ENCODE measurements at places on chromosomes 2 and 18. TPM values are rescaled to one million over a fixed set of nuclear protein-coding genes. Genes with fewer than 3 reads are reported as not detected.
A peak's percentile ranks its signal among the peaks of the same experiment; 100 is the strongest.

GRCh38 chr2:134253117-134253704 is 661 bp upstream of the MGAT5 start:
- DNase-seq, result no peak

GRCh38 chr2:162053066-162053807 is 20.8 kb downstream of the DPP4 start:
- DNase-seq, result no peak

DNA sequence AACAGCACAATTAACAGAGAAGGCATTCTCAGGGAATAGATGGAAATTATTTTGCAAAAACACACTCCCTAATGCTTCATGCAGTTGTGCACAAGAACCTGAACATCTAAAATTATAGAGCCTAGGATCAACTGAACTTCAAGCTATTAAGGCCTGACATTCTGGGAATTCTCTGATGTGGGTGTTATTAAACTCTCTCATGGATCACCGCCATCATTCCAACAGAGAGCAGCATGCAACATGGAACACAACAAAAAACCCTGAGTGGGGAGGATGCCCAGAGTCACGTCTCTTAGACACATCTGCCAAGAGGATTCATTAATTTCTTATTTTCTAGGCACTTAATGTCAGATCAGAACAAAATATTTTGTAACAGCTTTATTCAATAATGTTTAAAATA is 543.8 kb downstream of the ERBB4 start:
- DNase-seq, result no peak

DNA sequence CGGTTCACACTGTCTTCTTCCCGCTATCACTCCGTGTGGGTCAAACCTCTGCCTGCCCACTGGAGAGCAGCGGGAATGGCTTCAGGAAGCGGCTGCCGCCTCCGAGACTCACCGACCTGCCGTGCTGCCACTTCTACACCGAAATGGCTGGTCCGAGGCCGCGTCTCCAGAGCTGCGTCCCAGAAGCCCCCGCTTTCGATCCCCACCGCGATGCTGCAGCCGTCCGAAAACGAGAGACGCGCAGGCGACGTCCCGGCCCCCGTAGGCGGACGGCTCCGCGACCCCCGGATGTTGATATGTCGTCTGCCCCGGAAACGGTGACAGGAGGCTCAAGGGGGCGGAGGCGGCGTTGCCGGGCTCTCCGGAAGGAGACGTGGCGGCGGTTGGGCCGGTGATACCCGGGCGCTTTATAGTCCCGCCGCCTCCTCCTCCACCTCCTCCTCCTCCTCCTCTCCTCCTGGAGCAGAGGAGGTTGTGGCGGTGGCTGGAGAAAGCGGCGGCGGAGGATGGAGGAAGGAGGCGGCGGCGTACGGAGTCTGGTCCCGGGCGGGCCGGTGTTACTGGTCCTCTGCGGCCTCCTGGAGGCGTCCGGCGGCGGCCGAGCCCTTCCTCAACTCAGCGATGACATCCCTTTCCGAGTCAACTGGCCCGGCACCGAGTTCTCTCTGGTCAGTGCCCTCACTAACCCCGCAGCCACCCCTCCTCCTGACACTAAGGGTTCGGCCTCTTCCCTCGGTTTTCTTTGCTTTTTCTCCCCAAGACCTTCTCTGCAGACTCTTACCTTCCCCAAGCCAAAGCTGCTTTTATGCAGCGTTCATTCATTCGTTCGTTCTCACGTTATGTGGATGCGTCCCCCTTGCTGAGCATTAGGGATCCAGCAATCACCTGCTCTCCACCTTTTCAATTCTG is at the start of the genes ASB3 and ERLEC1:
Gene ASB3 (minus strand): TSS at position 249 of the 909 bp plus-strand sequence. CDS start 21,381 bp downstream, outside the sequence.
Gene ERLEC1 (plus strand): TSS at position 340 of the 909 bp plus-strand sequence. CDS start 167 bp downstream, at position 507.
- peak; percentile 93 for DNase-seq

DNA sequence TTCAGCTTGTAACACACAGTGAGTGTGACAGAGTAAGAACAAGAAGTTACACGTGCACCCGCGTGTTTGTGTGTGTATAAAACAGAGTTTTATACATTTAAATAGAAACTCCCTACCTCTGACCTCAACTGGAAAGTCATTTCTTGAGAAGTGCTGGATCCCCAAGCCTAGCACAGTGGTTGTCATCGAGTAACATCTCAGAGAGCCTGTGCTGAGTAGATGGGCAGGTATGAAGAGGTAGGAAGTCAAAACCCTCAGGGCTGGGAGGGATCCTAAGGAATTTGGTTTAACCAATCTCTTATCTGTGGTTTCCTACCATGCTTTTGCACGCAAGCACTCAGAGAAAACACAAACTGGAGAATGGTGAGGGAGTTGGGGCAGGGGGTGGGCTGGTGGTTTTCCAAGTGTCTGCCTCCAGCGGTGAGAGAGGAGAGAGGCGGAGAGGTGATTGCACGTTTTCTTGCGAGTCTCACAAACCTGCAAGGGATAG is 9.2 kb downstream of the ACOXL start:
- no peak for DNase-seq

DNA sequence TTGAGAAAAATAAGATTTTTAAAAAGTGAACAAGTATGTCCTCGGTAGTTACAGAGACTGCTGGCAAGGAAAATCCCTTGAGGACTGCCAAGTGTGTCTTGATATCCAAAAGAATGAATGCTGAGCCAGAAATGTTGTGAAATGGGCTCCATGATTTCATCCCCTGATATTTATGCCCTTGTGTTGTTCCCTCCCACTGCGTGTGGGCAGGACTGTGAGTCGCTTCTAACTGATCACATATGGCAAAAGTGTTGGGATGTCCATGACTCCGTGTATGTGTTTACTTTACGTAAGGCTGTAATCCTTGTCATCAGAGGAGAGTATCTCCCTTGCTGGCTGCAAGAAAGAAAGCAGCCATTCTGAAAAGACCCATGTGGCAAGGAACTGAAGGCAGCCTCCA is 285.1 kb downstream of the SS18 start:
- DNase-seq, result no peak

GRCh38 chr2:43611987-43612894 is 16.4 kb upstream of the THADA start:
- DNase-seq, result peak; percentile 94

GRCh38 chr18:79680891-79681339 is 1.3 kb downstream of the CTDP1 start:
- DNase-seq, result no peak

- no peak for DNase-seq
Observed at GRCh38 chr2:12895017-12895416, 178.3 kb downstream of the TRIB2 start.

DNA sequence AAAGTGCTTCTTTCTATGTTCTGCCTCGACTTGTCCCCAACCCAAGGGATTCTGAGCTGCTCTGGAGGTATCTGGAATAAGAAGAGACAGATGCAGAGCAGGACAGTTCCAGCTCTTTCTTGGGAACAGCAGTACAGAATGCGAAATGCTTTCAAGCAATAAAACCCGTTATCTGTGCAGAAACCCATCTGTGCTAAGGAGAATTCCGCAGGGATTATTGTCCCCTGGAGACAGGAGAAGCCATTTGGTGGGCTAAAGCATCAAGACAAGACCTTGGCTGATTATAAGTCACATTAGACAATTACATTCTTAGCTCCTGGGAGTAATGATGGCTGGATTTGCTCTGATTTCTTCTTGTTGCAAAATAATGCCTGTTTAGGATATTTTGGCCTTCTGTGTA is 185.4 kb upstream of the GLI2 start:
- DNase-seq, result no peak

- no peak for DNase-seq
Observed at GRCh38 chr18:31044926-31045325, 2.4 kb upstream of the DSC3 start.

- DNase-seq, result no peak
Observed at GRCh38 chr18:15198116-15198389, 450.1 kb downstream of the ANKRD30B start.

DNA sequence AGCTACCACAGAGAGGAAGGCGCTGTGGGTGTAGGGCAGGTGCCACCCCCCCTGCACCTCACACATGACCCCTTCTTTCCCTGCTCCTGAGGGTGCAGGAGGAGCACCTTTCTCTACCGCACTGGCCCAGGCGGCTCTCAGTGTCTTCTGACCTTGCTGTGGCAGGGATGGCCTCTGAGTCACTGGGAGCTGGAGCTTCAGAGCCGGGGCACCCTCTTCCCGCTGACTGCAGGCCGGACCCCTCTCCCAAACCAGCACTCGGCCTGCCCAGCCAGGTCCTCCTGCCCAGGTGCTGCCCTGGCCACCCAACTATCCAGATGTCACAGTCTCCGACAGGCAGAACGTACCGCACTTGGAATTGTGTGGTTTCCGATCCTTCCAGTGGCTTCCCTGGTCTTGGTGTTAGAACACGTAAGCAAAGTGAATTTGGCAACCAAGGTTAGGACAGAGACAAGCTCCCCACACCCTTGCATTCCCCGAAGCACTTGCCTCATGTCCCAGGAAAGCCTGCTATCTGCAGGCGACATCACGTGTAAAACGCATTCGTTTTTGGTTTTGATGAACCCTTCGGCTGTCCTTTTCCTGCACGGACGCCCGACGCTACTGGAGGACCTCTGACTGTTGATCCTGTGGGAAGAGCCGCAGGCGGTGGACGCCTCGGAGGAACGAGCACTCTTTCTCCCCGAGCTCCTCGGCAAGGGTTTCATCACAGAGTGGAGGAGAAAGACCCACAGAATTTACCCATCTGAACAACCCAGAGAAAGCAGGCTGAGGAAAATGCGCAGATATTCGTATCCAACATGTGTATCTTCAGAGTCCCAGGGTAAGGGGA is 24.7 kb upstream of the KCNG2 start:
- no peak for DNase-seq

DNA sequence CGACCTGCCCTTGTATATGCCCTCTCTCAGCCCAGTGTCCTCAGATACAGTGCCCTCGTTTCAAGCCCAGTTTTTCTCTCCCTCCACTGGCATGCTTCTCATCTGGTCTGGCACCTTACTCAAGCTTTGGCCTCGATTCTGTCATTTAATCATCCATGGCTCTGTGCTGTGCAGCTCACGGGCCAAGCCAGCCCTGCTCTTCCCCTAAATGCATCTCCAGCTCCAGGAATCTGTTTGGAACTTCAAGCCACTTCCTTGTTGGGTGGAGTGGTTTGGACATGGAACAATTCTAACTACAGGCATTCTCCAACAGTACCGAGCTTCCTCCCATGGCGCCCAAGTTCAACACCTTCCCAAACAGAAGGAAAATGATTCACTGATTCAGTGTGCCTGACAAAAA is 76.7 kb upstream of the ZNF397 start:
- DNase-seq, result no peak

DNA sequence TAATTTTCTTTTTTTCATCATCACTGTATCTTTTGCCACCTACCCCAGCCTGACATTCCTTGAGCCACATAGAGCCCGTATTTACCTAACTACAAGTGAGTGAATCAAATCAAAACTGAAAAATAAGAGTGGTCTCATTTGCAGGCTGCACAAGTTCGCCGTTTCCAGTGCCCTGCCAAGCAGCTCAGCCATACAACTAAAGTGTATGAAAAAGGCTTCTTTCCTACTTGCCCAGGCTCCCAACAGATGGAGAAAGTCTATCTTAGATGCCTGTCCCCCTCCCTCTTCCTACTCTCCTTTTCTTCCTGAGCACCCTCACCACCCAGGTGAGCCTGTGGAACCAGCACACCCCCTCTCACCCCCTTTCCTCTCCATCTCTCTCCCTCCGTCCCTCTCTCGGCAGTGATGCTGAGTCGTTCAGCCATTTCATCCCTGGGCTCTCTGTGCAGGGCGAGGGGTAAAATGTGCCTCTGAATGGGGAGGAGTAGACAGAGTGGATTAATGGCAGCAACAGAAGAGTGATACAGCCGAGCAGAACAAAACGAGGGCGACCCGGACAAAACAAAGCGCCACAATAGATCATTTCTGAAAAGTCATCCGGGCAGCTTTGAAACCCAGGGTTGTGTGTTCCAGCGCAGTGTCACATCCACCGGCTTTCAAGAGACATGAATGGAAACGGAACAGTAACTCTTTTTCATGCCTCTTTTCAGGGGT is 65.0 kb upstream of the POU3F3 start:
- DNase-seq, result no peak

DNA sequence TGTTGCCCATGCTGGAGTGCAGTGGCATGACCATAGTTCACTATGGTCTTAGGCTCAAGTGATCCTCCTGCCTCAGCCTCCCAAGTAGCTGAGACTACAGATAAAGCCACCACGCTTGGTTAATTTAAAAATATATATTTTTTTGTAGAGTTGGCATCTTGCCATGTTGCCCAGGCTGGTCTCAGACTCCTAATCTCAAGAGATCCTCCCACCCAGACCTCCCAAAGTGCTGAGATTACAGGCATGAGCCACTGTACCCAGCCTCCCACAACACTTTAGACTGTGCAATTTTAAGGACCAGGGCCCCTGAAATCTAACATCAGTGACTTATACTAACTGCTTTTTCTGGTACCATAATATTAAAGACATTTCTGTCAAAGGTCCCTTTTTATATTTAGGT is 5.2 kb downstream of the TXNDC2 start:
- no peak for DNase-seq

DNA sequence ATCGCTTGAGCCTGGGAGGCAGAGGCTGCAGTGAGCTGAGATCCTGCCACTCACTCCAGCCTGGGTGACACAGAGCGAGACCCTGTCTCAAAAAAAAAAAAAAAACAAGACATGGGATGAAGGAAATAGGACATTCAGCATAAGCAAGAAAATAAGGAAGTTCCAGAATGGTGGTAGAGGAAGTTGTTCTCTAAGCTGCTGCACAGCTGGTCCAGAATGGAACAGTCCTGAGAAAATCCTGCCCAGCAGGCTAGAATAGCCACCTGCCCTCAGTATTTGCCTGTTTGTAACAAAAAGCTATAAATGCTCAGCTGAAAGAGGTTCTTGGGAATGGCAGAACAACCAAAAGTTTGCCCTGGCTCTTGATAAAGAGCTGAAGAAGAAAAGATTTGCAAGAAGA is 11.1 kb upstream of the MAPRE3 start:
- DNase-seq, result no peak

DNA sequence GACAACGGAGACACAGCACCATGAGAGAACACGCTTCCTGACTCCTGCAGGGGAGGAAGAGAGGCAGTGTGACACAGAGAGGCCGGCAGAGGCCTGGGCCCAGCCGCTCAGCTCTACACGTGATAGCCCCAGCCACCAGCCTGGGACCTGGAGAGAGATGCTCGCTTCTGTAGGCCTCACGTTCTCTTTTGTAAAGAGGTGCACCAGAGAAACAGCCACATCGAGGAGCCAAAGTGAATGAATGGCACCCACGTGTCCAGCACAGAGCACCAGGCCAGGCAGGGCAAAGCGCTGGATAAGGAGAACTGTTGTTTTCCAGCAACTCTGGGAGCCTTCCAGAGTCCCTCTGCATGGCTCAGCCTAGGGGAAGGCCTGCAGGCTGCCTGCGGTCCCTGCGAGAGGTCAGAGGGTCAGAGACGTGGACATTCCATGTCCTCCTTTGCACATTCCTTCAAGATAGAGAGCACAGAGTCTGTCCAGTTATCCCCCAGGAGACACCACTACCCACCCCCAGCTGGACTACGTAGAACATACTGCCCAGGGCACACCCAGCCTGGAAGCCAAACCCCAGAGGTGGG is 14.2 kb downstream of the LIMS2 start:
- DNase-seq, result no peak

The KCNK3 gene
- not detected for total RNA-seq

The POTEC gene
- not detected for total RNA-seq

The MROH2A gene
- not detected for total RNA-seq

The DYNAP gene
- not detected for total RNA-seq

The EN1 gene
- total RNA-seq, result 0.21 TPM

The CPLX4 gene
- total RNA-seq, result not detected

The ADI1 gene
- 63.4 TPM for total RNA-seq

The KLHL30 gene
- total RNA-seq, result 0.03 TPM

The ZNF385B gene
- total RNA-seq, result not detected

The RAPGEF4 gene
- 5.4 TPM for total RNA-seq

The IL36B gene
- not detected for total RNA-seq
